ENCODE measurements at places on chromosomes 4 and X. TPM values are rescaled to one million over a fixed set of nuclear protein-coding genes. Genes with fewer than 3 reads are reported as not detected.

IDUA gene
- total RNA-seq, result 7.2 TPM

CT47C1 gene
- not detected for total RNA-seq

BMP3 gene
- 0.08 TPM for total RNA-seq

CTBP1 gene
- total RNA-seq, result 130 TPM

ZNF157 gene
- total RNA-seq, result under 0.01 TPM

SCOC gene
- 55.2 TPM for total RNA-seq

MAGEB1 gene
- total RNA-seq, result not detected

SLC25A6 gene
- 634 TPM for total RNA-seq

VCX3B gene
- total RNA-seq, result not detected

TCEAL4 gene
- total RNA-seq, result 39.4 TPM

PAGE4 gene
- not detected for total RNA-seq

Measured in epithelial cell of alveolus of lung (primary cell).